ENCODE measurements at places on chromosomes 4 and X. TPM values are rescaled to one million over a fixed set of nuclear protein-coding genes. Genes with fewer than 3 reads are reported as not detected.

GRCh38 chrX:56308726-56309125, 76.6 kb downstream of the KLF8 start:
- DNase-seq, result no peak

GRCh38 chrX:26032111-26032912, 105.8 kb upstream of the MAGEB18 start:
- DNase-seq, result no peak

- DNase-seq, result no peak
Measured at GRCh38 chrX:18179446-18179845, 41.2 kb downstream of the BEND2 start.

DNA sequence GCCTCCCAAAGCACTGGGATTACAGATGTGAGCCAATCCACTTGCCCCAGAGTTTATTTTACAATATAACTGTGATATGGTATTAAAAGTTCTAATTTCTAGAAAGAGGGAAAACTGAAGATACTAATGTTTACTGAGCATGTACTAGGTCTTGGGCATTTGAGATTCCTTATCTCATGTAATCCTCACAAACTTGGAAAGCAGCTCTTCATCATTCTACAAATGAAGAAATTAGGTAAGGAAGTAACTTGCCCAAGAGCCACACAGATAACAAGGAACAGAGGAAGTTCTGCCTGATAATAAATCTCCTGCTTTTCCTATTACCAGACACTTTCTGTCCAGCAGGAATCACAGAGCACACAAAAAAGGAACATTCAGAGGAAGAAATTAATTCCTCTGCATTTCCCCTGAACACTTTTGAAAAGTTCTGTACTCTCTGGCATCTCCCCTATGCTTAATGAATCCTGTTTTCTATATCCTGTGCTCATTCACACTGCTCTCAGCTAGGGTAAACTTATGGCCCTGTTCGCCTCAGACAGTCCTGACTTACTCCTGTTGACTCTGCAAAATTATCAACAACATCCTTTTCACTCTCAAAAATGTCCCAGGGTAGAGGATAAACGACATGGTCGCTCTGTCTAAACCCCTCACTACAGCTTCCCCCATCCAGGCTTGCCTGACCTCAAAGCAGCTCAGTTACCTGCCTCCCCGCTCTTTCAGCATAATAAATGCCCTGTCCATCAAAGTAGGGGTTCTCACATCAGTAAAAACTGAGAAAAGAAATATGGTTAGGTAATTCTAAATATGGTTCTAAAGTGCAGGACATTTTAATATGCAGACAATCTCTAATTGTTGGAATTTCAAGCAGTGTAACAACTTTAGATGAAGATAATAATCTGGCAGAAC, 13.6 kb downstream of the SH3RF1 start:
- DNase-seq, result no peak

DNA sequence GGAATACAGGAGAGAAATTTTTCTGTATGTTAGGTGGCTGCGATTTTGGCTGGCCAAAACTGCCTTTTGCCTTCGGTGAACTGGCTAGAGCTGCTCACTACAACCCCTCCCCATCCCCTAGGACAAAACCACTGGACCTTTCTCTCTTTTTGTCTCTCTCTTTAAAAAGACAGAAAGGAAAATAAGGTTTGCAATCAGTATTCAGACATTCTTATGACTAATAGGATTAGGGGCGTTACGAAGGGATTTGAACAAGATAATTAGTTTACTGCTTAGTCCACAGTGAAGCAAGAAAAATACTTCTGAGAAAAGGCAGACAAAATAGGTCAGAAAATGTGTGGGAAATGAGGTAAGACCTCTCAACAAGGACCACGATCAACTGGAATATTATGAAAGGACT, 180.4 kb downstream of the SLIT2 start:
- no peak for DNase-seq

GRCh38 chr4:168803732-168804131, 206.3 kb downstream of the CBR4 start:
- peak; percentile 43 for DNase-seq

DNA sequence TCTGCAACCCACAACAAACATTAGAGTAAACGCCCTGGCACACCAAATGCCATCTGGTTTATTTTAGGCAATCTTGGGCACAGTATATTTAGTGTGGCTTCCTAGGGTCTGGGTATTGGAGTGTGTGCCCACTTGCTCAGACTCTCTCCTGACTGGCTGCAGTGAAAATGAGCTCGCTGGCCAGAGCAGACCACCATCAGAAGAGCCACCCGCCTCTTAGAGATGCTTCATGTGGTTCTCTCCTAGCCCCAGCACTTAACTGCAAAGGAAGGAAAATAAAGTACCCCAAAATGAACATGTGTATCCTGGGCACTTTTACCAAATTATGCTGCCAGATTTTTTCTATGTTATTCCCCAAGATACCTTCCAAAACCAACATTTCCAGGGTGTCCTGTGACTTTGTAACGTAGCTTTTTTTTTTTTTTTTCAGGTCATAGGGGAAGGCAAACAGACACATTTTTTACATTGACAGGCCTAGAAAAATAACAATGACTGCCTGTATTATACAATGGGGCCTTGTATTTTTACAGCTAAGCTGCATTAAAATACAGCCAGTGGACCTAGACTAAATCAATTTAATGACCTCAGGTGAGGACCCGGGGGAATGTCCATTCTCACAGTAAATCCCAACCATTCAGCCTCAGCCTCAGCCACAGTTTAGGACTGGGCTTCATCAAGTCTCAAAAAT, 193.7 kb downstream of the RASL11B start:
- DNase-seq, result no peak

DNA sequence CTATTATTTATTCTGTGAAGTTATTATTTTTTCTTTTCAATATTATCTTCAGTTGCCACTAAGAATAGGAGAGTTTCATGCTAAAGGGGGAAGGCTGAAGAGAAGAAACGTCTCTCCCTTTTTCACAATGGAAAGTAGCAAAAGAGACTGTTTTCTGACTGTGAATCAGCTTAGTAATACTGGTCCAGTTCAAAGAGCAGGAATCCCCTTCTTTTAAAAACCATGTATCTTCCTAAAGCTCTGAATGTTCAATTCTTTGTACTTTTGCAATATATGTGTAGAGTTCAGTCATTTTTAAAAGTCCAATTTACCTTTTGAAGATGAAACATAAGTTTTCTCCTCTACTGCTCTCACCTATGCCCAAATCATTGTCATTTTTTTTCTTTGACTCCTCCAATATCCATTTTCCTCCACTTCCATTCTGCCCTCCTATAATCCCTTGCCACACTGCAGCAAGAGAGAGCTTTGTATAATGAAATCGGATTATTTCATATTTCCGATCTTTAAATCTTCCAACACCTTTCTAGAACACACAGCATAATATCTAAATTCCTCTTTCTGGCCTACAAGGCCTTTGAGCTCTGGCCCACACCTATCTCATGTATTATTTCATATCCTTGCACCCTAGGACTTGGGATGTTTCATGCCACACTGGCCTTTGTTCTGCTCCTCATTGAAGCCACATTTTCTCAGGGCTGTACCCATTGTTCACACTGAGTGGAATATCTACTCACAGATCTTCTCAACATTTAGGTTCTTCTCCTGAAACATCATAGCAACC, 195.3 kb downstream of the CAMK2D start:
- no peak for DNase-seq

DNA sequence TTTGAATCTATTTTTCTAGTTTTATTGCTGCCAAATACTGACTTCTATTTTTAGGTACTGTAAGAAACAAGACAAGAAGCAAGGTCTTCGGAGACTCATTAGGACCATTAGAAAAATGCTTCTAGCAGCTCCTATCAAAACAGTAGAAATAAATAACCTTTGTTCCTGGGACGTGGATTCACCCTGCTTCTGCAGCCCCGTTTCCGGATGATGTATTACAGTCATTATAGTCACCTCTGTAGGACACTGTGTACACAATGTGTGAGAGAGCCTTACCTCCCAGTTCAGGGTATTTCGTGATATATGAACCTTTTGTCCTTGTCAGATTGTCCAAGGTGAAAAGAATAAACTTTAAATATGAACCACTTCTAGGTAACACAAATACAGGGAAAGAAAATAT, 484.0 kb upstream of the TECRL start:
- DNase-seq, result no peak

GRCh38 chrX:54166915-54167314, 16.1 kb downstream of the FAM120C start:
- no peak for DNase-seq

GRCh38 chr4:112145326-112145789, at the start of gene FAM241A:
Gene FAM241A, plus strand, starts transcription at chr4:112145454. Its CDS starts 127 bp downstream, at chr4:112145581.
- peak; percentile 98 for DNase-seq

GRCh38 chr4:123817025-123817688, 420.6 kb downstream of the SPRY1 start:
- no peak for DNase-seq

DNA sequence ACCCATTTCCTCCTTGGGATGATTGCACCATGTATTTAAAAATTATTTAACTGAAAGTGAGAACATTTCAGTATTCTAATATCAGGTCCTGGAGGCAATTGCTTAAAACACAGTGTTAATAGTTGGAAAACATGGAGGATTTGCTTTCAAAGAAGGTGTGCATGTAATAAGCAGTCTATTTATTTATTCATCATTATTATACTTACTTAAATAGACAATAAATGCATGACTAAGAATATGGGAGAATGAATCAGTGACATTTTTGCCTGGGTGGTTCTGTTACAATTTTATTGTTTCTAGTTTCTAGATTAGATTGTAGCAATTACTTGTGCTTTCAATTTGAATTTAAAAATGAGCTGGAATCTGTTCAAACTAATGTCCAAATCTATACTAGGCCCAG, 145.5 kb downstream of the AREG start:
- no peak for DNase-seq

- DNase-seq, result no peak
Measured at GRCh38 chr4:140719686-140720085, 36.5 kb downstream of the TBC1D9 start.

- no peak for DNase-seq
Measured at GRCh38 chr4:162502109-162502508, 338.3 kb upstream of the FSTL5 start.

DNA sequence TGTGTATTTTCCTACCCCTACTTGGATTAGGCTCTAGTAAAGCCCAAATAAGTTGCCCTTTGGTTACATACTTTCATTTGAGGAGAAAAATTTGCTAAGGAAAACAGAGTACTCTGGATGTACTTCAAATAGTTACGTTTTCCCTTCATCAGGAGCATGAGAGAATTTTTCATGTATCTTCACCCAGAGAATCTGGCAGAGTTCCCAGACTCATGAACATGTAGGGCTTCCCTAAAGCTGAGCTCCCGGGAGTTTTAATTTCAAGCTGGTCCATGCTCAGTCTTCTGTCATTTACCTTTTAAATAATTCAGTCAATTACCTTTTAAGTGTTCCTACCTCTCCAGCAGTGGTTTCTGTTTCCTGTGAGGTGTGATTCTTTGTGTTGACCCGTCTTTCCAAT, 367.5 kb upstream of the GRID2 start:
- DNase-seq, result no peak

GRCh38 chrX:153539171-153539978, 21.9 kb downstream of the ATP2B3 start:
- DNase-seq, result peak; percentile 92

DNA sequence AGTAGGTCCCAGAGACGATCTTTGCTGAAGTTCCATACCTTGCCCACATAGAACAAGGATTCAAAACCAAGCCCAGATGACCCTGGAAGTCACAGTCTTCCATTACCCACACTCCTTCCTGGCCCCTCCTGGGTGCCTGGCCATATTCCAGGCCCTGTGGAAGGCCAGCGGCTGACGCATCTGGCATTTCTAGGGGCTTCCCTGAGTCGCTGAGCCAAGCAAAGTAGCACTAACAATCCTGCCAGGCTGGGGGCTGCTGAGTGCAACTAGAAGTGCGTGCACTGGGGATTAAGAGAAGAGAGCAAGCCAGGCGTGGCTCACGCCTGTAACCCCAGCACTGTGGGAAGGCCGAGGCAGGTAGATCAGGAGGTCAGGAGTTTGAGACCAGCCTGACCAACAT, 175.2 kb upstream of the CPEB2 start:
- DNase-seq, result no peak

DNA sequence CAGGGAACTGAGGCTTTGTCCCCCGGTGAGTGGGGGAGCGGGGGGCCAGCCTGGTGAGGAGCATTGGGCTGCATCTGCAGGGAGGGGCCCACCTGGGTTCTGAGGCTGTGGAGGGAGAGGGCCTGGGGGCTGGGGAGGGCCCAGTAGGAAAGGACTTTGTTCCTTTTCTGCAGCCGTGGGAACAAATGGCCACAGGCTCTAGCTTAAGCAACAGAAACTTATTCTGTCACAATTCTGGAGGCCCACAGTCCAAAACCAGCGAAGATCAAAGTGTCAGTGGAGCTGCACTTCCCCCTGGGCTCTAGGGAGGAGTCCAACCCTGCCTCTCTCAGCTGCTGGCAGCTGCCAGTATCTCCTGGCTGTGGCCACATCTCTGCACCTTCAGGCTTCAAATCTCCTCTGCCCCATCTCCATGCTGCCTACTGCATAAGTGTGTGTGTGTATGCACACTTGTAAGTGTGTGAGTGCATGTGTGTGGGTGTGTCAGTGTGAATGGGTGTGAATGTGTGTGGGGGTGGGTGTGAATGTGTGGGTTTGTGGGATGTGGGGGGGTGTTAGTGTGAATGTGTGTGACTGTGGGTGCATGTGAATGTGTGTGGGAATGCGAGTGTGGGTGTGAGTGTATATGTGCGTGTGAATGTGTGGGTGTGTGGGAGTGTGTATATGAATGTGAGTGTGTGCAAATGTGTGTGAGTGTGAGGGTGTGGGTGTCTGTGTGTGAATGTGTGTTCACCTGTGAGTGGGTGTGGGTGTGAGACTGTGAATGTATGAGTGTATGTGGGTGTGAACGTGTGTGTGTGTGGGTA, 204.5 kb upstream of the PSAPL1 start:
- DNase-seq, result no peak

- no peak for DNase-seq
Measured at GRCh38 chr4:43560047-43560446, 667.5 kb downstream of the GRXCR1 start.

- DNase-seq, result no peak
Measured at GRCh38 chrX:103518571-103518970, 718 bp downstream of the RAB40A start.

- DNase-seq, result no peak
Measured at GRCh38 chrX:41862562-41863184, 60.7 kb downstream of the CASK start.

- DNase-seq, result no peak
Measured at GRCh38 chr4:122715221-122715620, 17.3 kb upstream of the BBS12 start.

GRCh38 chr4:171981185-171981584, 168.0 kb downstream of the GALNTL6 start:
- DNase-seq, result no peak

Gene GAGE12E
- total RNA-seq, result not detected

Gene EDA
- total RNA-seq, result 8.6 TPM

Gene TLR10
- total RNA-seq, result not detected

Gene HSD17B13
- 0.11 TPM for total RNA-seq

Gene SPANXA1
- total RNA-seq, result not detected

Gene RAB40A
- total RNA-seq, result 0.10 TPM

Gene BTC
- 0.14 TPM for total RNA-seq

Gene DMRTC1
- not detected for total RNA-seq

Gene HSFX1
- 0.76 TPM for total RNA-seq

Gene RIBC1
- total RNA-seq, result 0.69 TPM

Gene SMARCA1
- 56.8 TPM for total RNA-seq

Gene RS1
- not detected for total RNA-seq
